CD4-positive, alpha-beta T cell treated with Interleukin-4 for 1 hour (primary cell): ENCODE measurements at places on chromosomes 2 and 18.

GRCh38 chr18:48942086-48942485 lies 8.7 kb downstream of the SMAD7 start:
- no peak for DNase-seq

- DNase-seq, result peak; percentile 53
These were observed 20.1 kb upstream of the TTC39C start for GRCh38 chr18:23994361-23994902.

- no peak for DNase-seq
These were observed 146.0 kb downstream of the SETBP1 start for GRCh38 chr18:44826418-44827259.

GRCh38 chr2:52269696-52270485 lies 1238.0 kb upstream of the NRXN1 start:
- DNase-seq, result no peak

- no peak for DNase-seq
These were observed 56.5 kb upstream of the ACSL3 start for GRCh38 chr2:222804351-222804750.

- peak; percentile 16 for DNase-seq
These were observed 29.7 kb downstream of the NOL10 start for GRCh38 chr2:10659898-10660568.

- DNase-seq, result no peak
These were observed at the start of gene GALNT13 for GRCh38 chr2:153871231-153872221. TSS of gene GALNT13 (plus strand) at chr2:153871922.
